Stimulated activated naive B cell treated with anti-CD40 and anti-IgM and Interleukin-4, amounts not matched to agents 10 μg/mL and 1 μg/mL and 100 μg/mL, for 72 hours (primary cell): ENCODE measurements at places on chromosomes 2 and 18.

- DNase-seq: no peak
Measured at GRCh38 chr2:101657787-101658186, 39.7 kb upstream of the MAP4K4 start.

GRCh38 chr18:23422751-23423418 lies 30.2 kb upstream of the RIOK3 start:
- DNase-seq: peak; percentile 56

DNA sequence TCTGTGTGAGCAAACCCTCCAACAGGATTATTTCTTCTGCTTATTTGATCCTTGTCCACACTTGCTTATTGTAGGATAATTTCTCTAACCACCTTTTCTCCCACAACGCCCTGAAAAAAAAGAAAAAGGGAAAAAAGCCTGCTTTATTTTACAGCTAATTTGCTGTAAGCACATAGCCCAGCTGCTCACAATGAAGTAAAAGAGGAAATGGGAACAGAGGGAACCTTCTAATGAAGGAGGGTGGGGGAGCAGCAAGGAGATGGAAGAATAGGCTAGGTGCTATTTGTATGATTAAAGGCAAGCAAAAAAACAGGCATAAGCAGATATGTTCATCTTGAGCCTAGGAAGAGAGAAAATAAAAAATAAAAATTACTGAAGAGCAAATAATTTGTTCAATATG lies 331.6 kb downstream of the TXNL1 start:
- DNase-seq: no peak

DNA sequence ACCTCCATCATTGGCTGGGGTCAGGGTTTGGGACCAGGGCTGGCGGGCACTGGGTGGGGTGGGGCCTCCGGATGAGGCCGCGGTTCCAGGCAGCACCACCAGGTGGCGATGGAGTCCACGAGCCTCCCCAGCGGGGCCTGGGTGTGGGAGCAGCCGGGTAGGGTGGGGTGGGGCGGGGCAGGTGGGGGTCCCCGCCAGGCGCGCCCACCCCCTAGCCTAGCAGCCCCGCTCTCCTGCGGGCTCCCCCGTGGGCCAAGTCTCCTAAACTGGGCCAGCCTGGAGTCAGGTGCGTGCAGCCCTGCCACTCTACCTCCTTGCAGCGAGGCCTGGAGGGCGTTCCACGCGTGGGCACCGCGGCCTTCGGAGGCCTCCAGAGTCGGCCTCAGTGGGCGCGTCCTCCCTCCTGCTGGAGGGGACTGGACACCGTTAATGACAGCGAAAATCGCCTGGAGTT lies 187.5 kb downstream of the TWIST2 start:
- DNase-seq: peak; percentile 36

DNA sequence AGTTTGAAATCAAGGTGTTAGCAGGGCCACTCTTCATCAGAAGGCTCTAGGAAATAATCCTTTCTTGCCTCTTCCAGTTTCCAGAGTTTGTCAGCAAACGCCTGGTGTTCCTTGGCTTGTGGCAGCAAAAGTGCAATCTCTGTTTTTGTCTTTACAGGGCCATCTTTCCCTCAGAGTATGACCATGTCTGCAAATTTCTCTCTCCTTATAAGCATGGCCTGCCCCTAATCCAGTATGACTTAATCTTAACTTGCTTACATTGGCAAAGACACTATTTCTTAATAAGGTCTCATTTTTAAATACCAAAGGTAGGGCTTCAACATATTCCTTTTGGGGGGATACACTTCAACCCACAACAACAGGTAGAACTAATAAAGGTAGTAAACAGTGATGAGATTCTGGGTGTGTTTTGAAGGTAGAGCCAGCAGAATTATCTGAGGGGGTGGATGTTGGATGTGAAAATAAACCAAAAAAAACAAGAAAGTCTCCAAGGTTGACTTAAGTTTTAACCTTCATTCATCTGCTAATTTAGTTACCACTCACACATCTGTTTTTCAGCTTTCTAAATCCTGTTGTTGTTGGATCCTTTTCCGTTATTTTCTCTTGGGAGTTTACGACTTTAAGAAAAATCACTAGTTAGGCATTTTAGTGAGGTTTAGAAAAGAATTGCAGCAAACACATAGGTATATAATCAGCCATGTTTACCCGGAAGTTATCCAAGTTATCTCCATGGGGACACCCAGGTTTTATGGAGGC lies 234.4 kb upstream of the FIGN start:
- DNase-seq: no peak

- DNase-seq: no peak
Measured at GRCh38 chr2:187962538-187962937, 329.1 kb upstream of the GULP1 start.

- DNase-seq: no peak
Measured at GRCh38 chr2:152415231-152415642, 80.3 kb downstream of the FMNL2 start.

DNA sequence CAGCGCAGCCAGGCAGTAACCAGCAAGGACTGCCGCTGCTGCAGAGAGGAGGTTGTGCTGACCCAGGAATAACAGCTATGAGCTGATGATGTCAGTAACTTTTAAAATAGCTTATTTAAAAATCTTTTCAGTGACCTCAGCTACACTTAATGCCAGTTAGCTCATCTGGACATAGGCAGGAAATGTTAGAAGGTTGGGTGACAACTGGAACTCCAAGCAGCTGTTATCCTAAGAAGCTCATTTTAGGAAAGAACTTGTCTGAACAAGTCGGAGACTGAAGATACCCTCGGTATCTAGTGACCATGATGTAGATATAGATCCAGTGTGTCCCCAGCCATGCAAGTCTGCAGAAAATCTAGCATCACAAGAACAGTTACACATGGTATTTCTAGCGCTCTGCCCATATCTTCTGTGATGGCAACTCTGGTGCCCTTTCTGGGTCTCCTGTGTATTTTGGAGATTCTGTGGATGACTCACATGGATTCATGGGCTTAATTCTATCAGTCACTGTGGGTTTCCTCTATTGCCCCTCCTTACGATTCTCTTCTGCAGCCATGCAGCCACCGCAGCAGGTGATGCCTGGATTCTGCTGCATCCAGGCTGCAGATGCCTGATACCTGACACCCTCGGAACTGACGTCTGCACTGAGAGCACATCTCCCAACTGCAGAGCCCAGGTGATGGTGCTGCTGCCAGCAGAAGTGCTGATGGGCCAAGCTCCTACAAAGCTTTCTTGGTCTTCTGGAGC lies 19.8 kb upstream of the PLEK start:
- DNase-seq: no peak

DNA sequence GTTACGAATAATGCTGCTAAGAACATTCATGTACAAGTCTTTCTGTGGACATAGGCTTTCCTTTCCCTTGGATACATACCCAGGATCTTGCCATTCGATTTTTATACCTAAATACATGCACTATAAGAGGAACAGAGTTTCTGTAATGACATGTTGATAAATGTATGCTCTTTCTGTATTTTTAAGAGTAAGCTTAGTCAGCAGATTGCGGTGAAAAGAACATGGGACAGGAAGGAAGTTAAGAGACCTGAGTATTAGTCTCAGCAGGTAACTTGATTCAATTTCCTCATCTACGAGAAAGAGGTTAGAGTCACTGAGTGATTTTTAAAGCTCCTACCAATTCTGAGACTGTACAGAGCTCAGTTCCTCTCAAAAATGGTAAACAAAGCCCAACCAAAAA lies 2.6 kb upstream of the TLK1 start:
- no peak for DNase-seq

DNA sequence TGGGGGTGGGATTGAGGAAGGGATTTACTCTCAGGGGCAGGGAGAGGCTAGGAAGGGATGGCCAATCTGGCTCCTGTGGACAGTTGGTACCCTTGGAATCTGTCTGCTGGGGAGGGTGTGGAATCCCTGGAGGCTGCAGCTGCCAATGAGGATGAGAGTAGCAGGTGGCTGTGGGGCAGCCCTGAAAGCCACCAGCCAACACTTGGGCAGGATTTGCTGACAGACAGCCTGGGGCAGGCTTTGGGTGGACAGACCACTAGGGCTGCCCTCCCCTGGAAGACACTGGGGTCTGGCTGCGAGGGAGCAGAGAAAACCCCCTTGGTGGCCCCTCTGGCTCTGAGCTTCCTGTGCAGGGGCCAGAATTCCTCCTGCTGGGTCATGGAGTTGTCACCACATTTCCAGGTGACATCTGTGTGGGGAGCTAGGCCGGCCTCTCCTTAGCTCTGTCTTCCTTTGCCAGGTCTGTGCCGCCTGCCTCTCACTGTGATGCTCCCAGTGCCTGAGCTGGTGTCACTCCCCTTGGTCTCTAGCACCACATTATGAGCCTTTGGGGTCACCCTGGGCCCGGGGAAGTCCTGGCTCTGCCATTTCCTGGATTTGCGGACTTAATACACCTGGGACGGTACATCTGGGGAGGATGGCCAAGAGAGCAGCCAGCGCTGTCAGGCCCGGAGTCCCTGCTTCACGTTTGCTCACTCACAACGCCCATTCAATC lies 13.4 kb upstream of the ARHGEF4 start:
- DNase-seq: no peak

- DNase-seq: no peak
Measured at GRCh38 chr18:6748241-6748640, 18.7 kb downstream of the ARHGAP28 start.

DNA sequence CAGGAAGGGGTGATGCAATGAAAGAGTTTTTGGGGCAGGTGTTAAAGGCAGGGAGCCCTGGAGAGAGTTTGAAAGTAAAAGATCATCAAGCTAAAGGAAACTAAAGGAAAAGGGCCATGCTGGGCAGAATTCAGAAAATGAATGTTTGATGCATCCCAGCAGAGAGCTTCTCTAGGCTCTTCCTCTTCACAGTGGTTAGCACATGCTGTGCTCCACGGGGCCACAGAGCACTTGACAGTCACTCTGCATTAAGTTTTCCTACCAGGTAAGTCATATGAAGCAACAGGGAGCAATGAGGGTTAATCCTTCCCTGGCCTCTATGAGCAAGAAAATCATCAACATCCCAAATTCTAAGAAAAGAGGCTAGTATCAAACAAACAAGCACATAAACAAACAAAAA lies 895.2 kb downstream of the TRIB2 start:
- DNase-seq: no peak

- DNase-seq: no peak
Measured at GRCh38 chr18:22914633-22915032, 18.5 kb upstream of the RBBP8 start.

GRCh38 chr2:120785228-120785966 lies 49.7 kb downstream of the GLI2 start:
- no peak for DNase-seq

DNA sequence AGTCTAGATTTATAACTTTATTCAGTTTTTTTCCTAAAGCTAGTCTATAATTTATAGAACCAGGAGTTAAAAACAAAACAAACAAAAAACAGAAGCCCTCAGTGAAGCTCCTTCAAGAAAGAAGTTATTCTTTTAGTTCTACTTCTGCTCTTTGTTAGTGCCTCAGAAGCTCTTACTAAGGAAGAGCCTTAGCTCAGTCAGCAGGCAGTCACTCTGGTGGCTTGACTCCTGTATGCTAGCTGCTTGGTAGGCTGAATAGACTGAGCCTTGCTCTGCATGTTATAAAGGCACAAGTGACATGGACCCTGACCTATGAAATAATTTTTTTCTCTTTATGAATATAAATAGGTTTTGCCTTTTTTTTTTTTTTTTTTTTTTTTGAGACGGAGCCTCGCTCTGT lies 24.8 kb downstream of the NCOA1 start:
- DNase-seq: no peak

- DNase-seq: no peak
Measured at GRCh38 chr2:96089356-96090195, 26.8 kb downstream of the ADRA2B start.

GRCh38 chr2:156398176-156398575 lies 38.0 kb upstream of the GPD2 start:
- DNase-seq: no peak

GRCh38 chr2:1856475-1856874 lies 112.2 kb upstream of the PXDN start:
- DNase-seq: no peak

DNA sequence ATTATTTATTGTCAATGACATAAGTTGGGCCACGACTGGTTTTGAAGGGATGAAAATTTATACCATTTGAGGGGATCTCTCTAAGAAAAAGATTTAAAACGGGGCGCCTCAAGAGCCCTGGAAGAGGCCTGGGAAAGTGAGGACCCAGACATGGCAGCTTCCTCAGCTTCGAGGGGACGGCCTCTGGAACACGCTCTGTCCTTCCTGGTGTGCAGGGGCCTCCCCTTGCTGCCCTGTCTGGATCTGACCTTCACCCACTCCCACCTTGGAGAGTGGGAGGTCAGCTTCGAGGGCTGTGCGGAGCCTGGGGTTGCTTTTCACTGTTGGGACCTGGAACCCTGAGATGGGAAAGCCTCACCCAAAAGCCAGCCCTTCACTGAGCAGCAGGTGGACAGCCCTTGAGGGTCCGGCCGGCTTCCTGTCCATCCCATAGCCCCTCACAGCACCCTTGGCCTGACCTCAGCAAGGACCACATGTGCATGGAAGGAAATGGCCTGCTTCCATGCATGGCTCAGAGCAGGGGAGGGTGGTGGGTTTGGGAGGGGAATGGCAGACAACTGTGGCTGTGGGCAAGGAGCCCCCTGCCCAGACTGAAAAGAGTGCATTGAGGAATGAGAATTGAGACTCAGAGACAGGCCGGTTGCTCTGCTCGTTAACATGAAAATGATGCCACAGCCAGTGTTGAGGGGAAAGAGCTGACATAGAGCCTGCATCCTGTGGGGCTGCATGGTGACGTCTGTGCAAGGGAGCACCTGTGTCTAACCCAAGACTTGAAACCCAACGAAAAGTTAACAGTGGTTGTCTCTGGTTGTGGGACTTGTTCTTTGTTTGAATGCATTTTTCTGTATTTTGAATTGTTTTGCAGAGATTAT lies 16.3 kb downstream of the FBLN7 start:
- no peak for DNase-seq
